Epithelial cell of proximal tubule (primary cell): ENCODE measurements at places on chromosomes 5 and 9. TPM values are rescaled to one million over a fixed set of nuclear protein-coding genes. Genes with fewer than 3 reads are reported as not detected.

The NFIL3 gene
- total RNA-seq, result 10.3 and 12.7 TPM in 2 replicates

The PLPP7 gene
- 0.65 and 2.2 TPM in 2 replicates for total RNA-seq

DNA sequence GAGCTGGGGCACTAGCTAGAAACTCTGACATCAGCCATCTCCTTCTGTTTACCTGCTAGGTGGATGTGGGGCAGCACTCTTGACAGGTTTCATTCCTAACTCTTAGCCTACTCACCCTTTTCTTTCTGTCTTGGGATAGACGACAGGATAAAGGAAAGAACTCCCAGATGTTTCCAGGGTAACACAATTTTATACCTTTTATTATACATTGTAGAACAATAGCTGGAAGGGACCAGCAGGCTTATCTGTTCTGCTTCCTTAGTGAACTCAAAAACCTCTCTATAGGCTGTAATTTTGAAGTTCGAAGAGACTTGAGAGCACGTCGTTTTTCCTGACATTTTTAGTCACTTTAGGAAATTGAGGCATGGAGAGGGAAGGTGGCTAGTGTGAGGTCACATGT, 13.2 kb downstream of the SPTAN1 start:
- no peak for DNase-seq

GRCh38 chr9:135670721-135671590, 7.8 kb downstream of the LCN9 start:
- no peak for DNase-seq

DNA sequence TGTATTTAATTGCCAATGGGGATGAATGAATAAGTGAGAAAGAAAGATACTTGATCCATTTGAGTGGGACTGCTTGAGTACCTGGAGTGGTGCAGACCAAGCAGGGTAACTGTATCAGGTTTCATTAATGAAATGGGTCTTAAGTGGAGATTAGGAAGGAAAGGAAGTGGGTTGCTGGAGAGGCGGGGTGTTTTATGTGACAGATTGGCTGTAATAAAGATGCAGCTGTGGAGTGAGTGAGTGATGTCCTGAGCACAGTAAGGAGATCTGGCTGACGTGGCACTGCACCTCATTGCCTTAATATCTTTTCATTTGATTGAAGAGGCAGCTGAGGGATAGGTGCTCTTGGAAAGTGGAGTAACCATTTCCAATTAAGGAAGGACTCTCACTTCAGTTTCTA, 161.0 kb upstream of the CCDC152 start:
- DNase-seq, result no peak

- DNase-seq, result no peak
Measured at GRCh38 chr5:17327048-17327625, 109.7 kb downstream of the BASP1 start.

DNA sequence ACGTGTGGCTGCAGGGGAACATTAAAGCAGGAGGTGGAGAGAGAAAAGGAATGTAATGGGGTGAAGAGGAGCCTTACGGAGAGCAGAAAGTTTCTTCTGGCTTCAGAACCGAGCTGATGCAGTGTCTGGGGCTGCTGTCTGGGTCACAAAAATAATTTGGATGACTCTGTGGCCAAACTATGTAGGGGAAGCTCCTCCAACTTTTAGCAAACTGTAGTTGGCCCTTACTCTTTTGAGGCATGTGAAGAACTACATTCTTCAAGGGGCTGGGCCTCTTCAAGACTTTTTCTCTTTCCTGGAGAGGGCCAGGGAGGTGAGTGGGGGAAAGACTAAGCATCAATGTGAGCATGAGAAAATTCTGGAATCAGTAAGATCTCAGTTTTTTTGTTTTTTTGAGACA, 31.9 kb upstream of the SPARC start:
- DNase-seq, result no peak

DNA sequence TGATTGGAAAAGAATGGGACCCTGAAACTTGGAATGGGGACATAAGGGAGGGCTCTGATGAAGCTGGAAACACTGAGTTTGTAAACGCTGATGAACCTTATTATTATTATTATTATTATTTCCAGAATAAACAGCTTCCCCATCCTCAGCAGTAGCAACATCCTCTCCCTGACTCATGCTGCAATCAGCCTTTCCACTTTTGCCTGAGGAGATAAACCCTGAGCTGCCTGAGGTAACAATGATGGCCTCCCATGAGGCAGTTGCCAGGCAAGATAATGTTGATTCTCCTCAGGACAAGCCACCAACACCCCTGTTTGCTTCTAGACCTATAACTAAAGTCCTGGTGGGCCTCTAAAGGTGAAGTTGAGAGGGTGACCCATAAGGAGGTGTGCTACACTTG, 139.2 kb upstream of the ATP10B start:
- no peak for DNase-seq

DNA sequence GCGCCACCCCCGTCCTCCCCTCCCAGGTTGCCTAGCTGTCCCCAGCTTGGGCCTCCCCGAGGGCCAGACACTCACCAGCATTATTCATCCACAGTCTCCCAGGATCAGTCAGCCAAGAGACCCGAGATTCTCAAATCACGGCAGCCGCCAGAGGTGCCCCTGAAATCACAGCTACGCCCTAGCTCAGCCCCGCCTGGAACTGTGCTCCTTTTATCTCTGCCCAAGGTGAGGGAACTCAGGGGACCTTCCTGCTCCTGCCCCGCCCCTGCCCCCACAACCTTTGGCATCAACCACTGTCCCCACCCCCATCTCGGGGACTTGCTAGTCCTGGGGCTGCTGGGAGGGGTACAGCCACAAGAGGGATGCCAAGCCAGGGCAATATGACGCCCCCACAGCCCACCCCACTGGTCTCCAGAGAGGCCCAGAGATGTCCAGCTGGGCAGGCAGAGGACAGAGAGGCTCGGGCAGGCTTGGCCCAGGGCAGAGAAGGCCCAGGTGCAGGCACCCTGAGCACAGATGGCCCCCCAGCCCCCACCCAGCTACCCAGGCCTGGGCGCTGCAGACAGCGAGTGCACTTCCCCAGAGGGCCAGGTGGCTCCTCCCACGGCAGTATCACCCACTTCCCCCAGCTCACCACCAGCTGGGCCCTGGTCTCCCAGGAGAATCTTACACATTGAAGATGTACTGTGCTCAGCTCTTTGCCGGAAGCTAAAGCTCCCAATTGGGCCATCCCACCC, at the start of gene FUT7:
TSS of gene FUT7 (minus strand) at position 185 of the 737 bp plus-strand sequence. CDS start at position 88, 97 bp downstream.
- no peak for DNase-seq

DNA sequence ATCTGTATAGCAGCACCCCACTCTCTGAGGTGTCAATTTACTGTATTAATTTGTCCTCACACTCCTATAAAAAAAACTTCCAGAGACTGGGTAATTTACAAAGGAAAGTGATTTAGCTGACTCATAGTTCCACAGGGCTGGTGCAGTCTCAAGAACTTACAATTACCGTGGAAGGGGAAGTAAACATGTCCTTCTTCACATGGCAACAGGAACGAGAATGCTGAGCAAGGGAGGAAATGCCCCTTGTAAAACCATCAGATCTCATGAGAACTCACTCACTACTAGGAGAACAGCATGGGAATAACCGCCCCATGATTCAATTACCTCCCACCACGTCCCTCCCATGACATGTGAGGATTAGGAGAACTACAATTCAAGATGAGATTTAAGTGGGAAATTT, 602.6 kb downstream of the MTRR start:
- no peak for DNase-seq

DNA sequence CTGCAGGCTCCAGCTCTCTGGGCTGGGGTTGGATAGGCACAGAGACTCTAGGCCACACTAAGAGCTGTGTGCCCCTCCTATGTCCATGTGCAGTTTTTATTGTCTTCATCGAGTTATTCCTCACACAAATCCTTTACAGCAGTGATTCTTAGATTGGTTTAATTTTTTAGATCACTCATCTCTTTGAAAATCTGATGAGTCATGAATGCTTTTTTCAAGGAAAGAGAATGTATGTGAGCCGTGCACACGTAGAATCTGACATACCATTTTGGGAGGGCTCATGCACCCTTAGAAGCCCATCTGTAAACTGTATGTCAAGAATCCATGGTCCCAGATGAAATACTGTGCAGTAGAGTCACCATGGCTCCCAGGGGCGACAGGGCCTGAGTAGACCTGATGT, 100.7 kb upstream of the S1PR3 start:
- DNase-seq, result no peak

DNA sequence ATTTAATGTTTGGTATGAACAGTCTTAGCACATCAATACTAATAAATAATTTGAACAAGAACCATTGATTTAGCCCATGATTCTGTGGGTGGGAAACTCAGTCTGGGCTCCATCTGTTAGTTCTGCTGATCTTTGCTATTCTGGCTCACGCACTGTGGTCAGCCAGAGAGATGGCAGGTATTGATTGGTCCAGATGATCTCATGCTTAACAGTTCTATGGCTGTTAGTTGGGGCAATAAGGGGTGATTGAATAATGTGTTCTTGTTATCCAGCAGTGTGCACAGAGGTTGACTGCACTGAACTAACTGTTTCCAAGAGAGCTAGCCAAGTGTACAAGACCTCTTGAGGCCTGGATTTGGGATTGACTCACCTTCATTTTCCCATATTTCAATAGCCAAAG, 824.3 kb downstream of the SEMA5A start:
- peak; percentile 10 for DNase-seq

- DNase-seq, result no peak
Measured at GRCh38 chr9:118457171-118458000, 753.2 kb downstream of the TLR4 start.

DNA sequence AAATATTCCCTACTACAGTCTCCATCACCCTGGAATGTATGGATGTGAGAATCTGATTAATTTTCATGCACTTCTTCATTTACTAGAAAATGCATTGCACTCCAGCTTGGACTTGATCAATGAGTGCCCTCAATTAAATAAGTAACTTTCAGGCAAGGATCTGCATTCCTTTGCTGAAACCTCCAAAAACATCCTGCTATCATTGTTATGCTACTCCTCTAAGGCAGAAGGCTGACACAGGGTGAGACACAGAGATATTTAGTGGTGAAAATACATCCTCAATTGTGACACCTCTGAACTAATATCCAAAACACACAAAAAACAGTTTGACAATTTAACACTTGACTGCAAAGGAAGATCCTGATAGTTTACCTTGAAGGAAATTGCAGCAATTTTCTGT, 57.9 kb upstream of the CDH12 start:
- DNase-seq, result no peak

DNA sequence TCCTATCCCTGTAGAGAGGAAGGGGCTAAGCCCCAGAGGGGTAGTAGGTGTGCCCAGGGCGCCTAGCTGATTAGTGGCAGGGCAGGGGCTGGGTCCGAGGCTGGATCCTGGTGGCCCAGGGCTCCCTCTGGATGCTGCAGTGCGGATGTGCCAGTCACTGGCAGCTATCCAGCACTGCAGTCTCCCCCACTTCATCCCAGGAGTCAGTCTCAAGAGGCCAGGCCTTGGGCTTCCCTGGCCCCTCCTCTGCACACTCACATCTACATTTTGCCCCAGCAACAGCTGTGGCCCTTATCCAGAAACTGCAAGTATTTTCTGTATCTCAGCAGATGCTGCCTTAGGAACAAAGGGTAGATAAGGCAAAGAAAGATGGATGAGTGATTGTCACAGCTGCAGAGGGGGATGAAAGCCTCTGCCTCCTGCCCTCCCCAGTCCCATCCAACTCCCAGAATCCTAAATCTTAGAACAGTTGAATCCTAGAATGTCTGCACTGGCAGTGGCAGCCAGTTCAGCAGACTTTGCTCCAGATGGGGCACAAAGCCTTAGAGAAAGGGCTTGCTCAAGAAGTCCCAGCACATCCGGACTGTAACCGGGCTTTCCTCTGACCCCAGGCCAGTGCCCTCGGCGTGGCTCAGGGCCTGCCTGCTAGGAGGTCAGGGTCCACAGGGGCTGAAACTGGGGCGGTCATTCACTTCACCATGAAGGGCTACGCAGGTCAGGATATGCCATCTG, 1.6 kb downstream of the ANXA6 start:
- no peak for DNase-seq

DNA sequence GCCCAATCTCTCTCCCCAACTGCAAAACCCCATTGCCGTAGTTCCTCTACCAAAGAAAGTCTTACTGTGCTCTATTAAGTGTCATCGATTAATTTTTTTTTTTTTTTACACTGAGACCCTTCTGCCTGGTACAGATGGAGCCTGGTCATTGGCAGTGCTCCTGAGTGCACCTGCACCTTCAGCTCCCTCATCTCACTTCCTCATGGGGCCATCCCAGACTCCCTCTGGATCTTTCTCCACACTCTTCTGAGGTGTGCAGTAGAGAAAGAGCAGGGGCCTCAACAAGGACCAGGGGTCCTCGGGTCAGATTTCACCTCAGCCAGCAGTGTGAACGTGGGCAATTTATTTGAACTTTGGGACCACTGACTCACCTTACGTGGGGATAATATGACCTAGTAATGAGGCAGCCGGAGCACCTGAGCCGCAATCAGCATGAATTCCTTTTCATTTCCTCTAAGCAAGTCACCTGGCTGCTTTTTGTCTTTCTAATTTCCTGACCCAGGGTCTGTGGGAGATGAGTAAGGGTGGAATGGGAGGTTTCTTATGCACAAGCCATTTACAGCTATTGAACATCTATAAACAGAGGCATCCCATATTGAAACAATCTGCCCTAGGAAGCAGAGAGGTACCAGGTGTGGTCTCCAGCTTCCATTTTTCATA, 22.3 kb upstream of the GABRP start:
- DNase-seq, result no peak

DNA sequence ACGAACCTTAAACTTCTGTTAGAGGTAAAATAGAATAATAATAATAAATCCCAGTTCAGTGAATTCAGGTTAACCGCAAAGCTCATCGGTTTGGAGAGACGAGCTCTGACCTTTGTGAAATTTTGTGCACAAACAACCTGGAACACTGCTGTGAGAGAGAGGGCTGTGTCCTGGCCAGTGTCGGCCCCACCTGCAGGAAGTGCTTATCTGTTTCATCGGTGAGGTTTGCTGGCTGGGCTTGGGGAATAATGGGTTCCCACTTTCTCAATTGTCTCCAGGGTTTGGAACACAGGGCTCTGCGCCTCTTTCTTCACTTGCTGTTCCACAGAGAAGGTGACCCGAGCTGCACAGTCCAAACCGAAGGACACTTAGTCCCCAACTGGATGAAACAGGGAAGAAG, 19.3 kb upstream of the CLPTM1L start:
- DNase-seq, result no peak

DNA sequence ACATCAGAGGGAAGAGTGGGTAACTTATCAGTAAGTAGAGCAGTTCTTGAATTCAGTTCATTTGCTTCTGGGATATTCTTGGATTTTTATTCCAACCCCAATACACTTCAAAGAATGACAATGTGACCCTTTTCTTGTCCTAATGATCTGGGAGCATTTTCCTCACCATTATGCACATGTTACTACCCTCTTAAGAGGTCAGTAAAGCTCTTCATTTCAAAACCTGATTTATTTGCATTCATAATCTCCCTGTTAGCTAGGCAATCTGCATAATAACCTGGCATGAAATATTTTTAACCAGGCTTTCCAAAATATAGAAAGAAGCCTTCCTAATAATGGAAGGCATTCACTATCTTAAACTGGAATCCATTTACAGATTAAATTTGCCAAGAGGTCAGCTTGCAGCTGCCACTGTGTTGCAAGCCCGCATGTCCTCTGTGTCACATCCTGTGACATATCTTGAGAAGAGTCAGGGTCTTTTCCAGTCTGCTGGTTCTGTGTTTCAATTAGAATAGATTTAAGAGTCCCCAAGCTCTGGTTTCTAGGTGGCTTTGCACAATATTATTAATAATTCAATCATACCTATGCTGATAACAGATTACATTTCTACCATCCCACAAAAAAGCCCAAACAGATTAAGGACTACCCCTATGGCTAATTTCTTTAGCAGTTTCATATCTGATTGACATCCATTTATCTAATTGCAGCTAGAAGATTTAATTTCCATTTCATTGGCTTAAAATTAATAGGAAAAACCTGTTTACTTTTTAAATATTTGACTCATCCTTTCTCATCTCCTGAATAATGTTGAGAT, 30.9 kb upstream of the PPP2R2B start:
- DNase-seq, result no peak
